Bronchial epithelial cell (primary cell): ENCODE measurements at places on chromosomes 2 and 18. TPM values are rescaled to one million over a fixed set of nuclear protein-coding genes. Genes with fewer than 3 reads are reported as not detected.

Gene ALK
- total RNA-seq, result not detected in 2 replicates

Gene ANKRD36C
- 8.8 and 11.6 TPM in 2 replicates for total RNA-seq

- DNase-seq, result peak; percentile 12
These were observed 75.8 kb downstream of the LONRF2 start for GRCh38 chr2:100246163-100247145.

Gene SLC4A5
- under 0.01 and 0.90 TPM in 2 replicates for total RNA-seq

Gene SLC40A1
- total RNA-seq, result 1.0 and 1.1 TPM in 2 replicates

Gene SH3BP4
- total RNA-seq, result 22.1 and 24.6 TPM in 2 replicates

DNA sequence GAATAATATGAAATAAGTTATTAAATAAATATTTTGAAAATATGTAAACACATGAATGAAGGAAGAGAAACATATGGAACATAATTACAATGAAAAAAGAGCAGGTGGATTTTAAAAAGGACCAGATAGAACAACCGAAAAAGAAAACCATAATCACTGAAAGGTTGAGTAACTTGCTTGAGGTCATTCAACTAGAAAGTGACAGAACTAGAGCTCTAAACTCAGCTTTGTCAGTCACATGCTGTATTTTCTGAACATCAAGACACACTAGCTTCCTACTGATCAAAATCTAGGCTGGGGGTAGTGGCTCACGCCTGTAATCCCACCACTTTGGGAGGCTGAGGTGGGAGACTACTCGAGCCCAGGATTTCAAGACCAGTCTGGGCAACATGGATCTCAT is 30.0 kb upstream of the ITGAV start:
- DNase-seq, result no peak

Gene LHCGR
- total RNA-seq, result not detected in 2 replicates
